ENCODE measurements at places on chromosomes 4 and X.

- no peaks in the 10 kb centered on the region for H3K27me3 ChIP-seq
- no peaks in the 10 kb centered on the region for H3K36me3 ChIP-seq
- no peak overlapping the region for H3K27ac ChIP-seq
Measured at GRCh38 chr4:1987721-1988326, 20.9 kb downstream of the NELFA start.

- no peaks in the 10 kb centered on the region for H3K4me1 ChIP-seq
- H3K36me3 ChIP-seq, result no peaks in the 10 kb centered on the region
- DNase-seq, result no peak
- H3K4me3 ChIP-seq, result no peak overlapping the region
- H3K27ac ChIP-seq, result no peak overlapping the region
Measured at GRCh38 chr4:78517050-78517652, 34.4 kb upstream of the ANXA3 start.

DNA sequence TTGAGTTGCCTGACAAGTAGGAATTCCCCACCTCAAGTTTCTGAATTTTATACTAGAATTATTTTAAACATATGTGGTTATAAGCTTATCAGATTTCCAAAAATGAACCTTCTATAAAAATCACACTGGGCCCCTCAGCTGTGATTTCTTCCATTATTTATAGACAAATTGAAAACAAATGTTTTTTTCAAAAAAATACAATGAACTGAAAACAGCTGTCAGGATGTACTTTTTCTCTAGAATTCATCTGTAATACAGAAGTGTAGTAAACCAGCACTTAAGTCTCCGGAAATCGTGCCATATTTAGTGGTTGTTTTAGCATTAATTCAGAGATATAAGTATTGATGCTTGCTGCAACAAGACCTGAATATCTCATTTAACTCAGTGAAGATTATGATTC is 74.0 kb downstream of the SPRY1 start:
- no peak for DNase-seq
- H3K27ac ChIP-seq, result peak overlapping the region; percentile 69
- H3K36me3 ChIP-seq, result no peaks in the 10 kb centered on the region
- no peak overlapping the region for H3K4me3 ChIP-seq

DNA sequence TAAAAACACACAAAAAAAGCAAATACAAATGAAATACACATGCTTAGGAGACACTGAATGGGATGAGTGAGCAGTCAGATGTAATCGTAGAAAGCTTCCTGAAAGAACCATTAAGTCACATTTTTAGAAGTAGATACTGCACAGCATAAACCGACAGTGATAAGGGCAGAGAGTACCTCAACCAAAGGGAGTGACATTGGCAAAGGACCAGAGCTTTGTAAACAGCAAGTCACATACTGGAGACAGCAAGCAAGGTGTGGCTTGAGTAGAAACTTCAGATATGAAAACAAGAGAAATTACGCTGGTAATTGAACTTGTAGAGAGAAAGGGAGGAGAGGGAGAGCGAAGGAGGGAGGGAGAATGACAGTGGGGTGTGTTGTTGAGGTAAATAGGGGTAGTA is 92.0 kb downstream of the CHRDL1 start:
- H3K27ac ChIP-seq, result no peak overlapping the region
- H3K4me1 ChIP-seq, result no peaks in the 10 kb centered on the region
- no peaks in the 10 kb centered on the region for H3K27me3 ChIP-seq
- no peak for DNase-seq

GRCh38 chr4:138707746-138708677 is 307.6 kb upstream of the NOCT start:
- H3K27ac ChIP-seq, result no peak overlapping the region
- no peak for DNase-seq
- H3K4me1 ChIP-seq, result no peaks in the 10 kb centered on the region

DNA sequence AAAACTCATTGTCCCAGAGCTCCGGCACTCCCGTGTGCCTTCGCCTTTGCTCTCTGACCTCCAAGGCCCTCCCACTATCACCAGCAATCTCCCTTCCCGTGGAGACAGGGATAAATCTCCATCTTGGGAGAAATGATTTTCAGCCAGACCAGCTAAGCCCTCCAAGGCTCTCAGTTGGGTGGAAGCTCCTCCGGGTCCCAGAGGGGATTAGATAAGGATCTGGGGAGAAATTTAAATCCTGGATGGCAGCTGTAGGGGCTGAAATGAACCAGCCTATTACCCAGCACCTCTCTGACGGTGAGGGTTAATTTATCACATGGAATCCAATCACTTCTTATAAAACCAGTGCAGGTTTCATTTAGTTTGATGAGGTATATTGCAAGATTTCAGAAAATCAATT is 366.2 kb downstream of the FBXW7 start:
- DNase-seq, result no peak
- no peaks in the 10 kb centered on the region for H3K27me3 ChIP-seq
- no peak overlapping the region for H3K27ac ChIP-seq
- H3K4me3 ChIP-seq, result no peak overlapping the region
- no peaks in the 10 kb centered on the region for H3K4me1 ChIP-seq

- DNase-seq, result no peak
- no peaks in the 10 kb centered on the region for H3K27me3 ChIP-seq
- H3K4me1 ChIP-seq, result no peaks in the 10 kb centered on the region
- no peak overlapping the region for H3K27ac ChIP-seq
Measured at GRCh38 chrX:3219667-3220066, 126.8 kb downstream of the MXRA5 start.

DNA sequence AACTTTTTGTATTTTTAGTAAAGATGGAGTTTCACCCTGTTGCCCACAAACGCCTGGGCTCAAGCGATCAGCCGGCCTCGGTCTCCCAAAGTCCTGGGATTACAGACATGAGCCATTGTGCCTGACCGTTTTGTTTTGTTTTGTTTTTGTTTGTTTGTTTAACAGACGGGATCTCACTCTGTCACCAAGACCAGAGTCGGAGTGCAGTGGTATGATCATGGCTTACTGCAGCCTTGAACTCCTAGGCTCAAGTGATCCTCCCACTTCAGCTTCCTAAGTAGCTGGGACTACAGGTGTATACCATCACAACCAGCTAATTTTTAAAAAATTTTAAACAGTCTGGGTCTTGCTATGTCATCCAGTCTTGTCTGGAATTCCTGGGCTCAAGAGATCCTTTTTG is 53.5 kb downstream of the FNIP2 start:
- H3K4me3 ChIP-seq, result no peak overlapping the region
- H3K36me3 ChIP-seq, result no peaks in the 10 kb centered on the region
- H3K27me3 ChIP-seq, result no peaks in the 10 kb centered on the region

- no peak within 1 kb of the TSS for H3K4me3 ChIP-seq
- no peaks in the 10 kb centered on the region for H3K27me3 ChIP-seq
- H3K36me3 ChIP-seq, result no peaks in the 10 kb centered on the region
- no peak for DNase-seq
Measured at GRCh38 chrX:137565921-137566745, at the start of gene ZIC3. ZIC3 (plus strand) TSS chrX:137566127; CDS start chrX:137566692, 565 bp downstream.

- no peaks in the 10 kb centered on the region for H3K4me1 ChIP-seq
- no peaks in the 10 kb centered on the region for H3K27me3 ChIP-seq
- H3K36me3 ChIP-seq, result no peaks in the 10 kb centered on the region
- no peak for DNase-seq
- no peak overlapping the region for H3K4me3 ChIP-seq
Measured at GRCh38 chrX:120857240-120857639, 18.4 kb downstream of the CT47B1 start.

DNA sequence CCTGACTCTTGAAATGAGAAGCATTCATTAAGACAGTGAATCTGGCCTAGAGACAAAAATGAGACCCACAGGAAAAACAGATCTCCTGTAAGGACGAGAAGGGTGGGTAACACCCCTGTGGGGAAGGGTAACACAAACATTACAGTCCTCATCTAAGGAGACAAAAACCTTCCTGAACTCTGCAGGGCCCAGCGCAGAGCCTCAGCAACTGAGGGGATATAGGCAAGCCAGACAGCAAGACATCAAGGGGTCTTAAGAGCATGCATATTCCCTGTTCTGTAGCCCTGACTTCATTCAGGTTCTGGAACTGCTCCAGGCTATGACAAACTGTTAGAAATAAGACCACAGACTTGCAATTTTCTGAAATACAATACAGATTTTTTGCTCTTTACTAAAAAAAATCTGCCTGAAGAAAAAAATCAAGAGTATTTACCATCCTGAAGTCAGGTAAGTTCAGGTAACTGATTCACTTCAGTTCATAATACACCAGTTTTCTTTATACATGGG is 15.5 kb downstream of the COX18 start:
- no peak for DNase-seq
- no peaks in the 10 kb centered on the region for H3K36me3 ChIP-seq
- H3K4me3 ChIP-seq, result no peak overlapping the region
- no peaks in the 10 kb centered on the region for H3K4me1 ChIP-seq

GRCh38 chr4:188821500-188821899 is 682.3 kb downstream of the TRIML1 start:
- H3K36me3 ChIP-seq, result no peaks in the 10 kb centered on the region
- H3K4me3 ChIP-seq, result no peak overlapping the region
- DNase-seq, result no peak

GRCh38 chr4:176833400-176834175 is 40.9 kb upstream of the VEGFC start:
- no peaks in the 10 kb centered on the region for H3K27me3 ChIP-seq
- no peaks in the 10 kb centered on the region for H3K4me1 ChIP-seq
- H3K27ac ChIP-seq, result no peak overlapping the region
- no peak for DNase-seq
- H3K4me3 ChIP-seq, result no peak overlapping the region
- H3K36me3 ChIP-seq, result no peaks in the 10 kb centered on the region

DNA sequence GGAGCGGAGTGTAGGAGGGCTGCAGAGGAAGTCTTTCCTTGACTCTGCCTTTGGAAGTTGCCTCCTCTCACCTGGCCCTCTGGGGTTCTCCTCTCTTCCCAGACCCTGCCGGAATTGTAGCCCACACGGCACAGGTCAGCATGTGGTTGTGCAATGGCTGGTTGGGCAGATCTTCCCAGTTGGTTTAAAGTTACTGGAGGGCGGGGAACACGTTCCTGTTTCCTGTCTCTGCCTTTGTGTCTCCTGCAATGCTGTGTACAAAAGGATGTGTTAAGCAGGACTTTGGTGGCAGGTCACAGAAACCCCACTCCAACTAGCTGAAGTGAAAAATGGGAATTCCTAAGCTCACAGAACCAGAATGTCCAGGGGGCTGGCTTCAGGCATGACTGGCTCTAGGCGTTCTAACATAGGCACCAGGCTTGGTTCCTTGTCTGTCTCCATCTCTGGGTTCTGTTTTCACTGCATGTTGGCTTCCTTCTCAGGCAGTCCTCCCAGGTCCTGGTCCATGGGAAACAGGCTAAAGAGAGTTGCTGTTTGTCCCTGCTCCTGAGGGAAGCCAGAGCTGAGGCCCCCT is 19.9 kb downstream of the SORCS2 start:
- H3K4me1 ChIP-seq, result peaks cover 2% of the 10 kb centered on the region
- no peak for DNase-seq
- H3K36me3 ChIP-seq, result no peaks in the 10 kb centered on the region
- no peaks in the 10 kb centered on the region for H3K27me3 ChIP-seq
- no peak overlapping the region for H3K27ac ChIP-seq

DNA sequence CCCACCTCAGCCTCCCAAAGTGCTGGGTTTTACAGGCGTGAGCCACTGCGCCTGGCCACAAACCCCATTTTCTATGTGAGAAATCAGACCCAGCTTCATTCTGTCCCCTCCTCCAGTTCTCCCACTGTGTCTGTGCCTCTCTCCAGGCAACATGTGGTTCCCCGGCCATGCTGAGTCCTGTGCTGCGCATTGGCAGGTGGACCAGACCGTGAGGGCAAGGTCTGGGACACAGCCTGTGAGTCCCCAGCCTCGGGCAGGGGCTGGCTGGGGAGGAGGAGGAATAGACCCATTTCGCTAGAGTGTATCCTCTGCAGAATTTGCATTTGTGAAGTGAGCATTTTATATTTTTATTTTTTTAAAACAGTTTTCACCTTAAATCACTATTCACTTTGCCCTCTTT is 21.5 kb upstream of the CLDN24 start:
- no peaks in the 10 kb centered on the region for H3K36me3 ChIP-seq
- no peak overlapping the region for H3K27ac ChIP-seq
- no peak for DNase-seq
- no peak overlapping the region for H3K4me3 ChIP-seq

DNA sequence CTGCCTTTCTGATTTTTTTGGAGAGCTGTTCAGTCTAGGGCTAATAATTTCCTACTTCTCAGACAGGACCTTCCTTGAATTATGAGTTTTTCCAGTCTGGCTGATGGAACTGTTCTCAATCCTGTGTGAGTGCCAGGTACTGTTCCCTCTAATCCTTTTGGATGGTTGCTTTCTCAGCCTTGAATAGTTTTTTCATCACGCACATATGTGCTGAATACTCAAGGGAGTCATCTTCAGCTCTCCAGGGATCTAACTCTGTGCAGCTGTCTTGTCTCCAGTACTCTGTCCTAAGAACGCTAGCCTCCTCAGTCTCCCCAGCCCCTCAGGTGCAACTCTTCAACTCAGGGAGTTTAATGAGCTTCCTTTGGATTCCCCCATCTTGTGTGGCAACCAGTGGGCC is 93.2 kb downstream of the GASK1B start:
- no peaks in the 10 kb centered on the region for H3K4me1 ChIP-seq
- H3K27me3 ChIP-seq, result no peaks in the 10 kb centered on the region
- H3K36me3 ChIP-seq, result no peaks in the 10 kb centered on the region
- H3K4me3 ChIP-seq, result no peak overlapping the region
- DNase-seq, result no peak
